ENCODE measurements at places on chromosomes 6 and 20. TPM values are rescaled to one million over a fixed set of nuclear protein-coding genes. Genes with fewer than 3 reads are reported as not detected.
A peak's percentile ranks its signal among the peaks of the same experiment; 100 is the strongest.

Gene SNAP91
- not detected for total RNA-seq

DNA sequence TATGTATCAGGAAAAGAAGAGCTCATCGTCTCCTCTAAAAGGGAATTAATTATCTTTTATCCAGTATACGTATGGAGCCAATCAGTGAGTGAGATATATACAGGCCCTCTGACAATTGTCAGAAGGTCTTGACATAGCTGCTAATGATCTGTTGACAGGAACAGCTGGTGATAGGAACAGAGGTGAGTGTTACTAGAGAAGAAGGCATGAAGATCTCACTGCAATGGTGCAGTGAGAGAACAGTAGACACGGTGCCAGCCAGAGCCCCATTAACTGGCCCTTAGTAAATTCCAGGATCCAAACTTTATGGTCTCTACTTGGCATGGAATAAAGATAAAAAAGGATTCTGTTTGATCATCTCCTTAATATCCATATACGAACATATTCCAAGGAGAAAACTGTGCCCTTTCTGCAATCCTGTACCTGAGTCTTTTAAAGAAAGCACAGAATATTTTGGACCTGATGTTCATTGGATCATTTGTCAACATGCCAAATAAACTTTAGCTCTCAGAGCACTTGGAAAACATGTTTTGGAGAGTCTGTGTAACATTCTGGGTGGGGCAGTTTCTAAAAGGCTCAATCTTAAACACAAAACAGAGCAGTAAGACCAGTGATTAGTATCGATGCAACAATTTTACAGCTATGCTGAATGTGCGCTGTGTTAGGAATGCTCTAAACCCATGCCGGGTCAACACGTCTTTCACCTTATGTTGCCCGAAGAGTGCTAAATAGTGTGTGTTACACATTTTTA, 135.8 kb upstream of the CITED2 start:
- no peak for DNase-seq

GRCh38 chr6:3888153-3888957, 39.2 kb downstream of the FAM50B start:
- peak; percentile 53 for DNase-seq

DNA sequence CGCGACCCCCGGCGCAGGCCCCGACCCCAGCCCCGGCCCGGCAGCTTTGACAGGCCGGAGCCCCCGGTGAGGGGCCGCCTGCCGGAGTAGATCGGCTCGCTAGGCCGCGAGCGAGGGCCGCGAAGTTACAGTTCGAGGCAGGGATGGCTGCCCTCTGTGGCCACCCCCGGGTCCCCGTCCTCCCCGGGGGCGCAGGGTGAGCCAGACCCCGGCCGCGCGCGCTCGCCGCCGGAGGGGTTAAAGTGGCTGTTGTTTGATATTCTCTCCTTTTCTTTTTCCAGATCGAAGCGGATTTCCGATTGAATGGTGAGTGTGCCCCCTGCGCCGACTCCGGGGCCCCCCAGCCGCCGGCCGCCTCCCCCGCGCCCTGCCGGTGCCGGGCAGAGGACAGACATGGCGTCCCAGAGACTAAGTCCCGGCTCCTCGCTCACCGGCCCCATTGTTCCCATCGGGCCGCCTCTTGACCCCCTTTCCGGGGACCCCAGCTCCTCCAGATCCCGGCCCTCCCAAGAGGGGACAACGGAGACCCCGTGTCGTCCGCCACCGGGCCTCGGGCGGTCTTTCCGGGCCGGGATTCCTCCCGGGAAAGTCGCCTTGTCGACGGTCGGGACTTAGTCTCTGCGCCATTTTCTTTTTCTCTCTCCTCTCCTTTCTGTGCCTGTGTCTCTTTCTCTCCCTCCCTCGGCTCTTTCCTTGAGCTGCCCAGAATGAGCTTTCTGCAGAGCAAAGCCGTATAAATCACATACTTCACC, 704 bp downstream of the TOP1 start:
- DNase-seq, result no peak

- DNase-seq, result no peak
Measured at GRCh38 chr6:170448317-170448716, 104.8 kb downstream of the PSMB1 start.

Gene PAK1IP1
- total RNA-seq, result 21.0 TPM

DNA sequence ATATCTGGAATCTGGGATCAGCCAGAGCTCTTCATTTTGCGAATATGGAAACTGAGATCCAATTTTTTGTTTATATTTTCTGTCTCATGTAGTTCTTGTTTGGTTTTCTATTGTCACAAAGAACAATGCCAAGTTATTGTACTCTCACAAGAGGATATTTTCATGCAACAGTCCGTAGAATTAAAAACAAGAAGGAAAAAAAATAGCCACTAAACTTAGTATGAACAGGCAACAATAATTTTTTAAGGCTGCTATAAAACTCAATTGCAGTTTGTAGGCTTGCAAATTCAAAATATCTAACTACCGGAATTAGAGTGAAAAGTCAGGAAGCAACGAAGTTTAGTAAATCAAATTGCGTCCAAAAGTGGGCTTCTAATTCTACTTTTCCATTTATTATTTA, 1.2 kb downstream of the POPDC3 start:
- no peak for DNase-seq

Gene EGFL8
- 388 TPM for total RNA-seq

GRCh38 chr20:60976913-60977312, 275.1 kb upstream of the CDH4 start:
- DNase-seq, result no peak

Gene LY6G5B
- total RNA-seq, result 7.6 TPM

DNA sequence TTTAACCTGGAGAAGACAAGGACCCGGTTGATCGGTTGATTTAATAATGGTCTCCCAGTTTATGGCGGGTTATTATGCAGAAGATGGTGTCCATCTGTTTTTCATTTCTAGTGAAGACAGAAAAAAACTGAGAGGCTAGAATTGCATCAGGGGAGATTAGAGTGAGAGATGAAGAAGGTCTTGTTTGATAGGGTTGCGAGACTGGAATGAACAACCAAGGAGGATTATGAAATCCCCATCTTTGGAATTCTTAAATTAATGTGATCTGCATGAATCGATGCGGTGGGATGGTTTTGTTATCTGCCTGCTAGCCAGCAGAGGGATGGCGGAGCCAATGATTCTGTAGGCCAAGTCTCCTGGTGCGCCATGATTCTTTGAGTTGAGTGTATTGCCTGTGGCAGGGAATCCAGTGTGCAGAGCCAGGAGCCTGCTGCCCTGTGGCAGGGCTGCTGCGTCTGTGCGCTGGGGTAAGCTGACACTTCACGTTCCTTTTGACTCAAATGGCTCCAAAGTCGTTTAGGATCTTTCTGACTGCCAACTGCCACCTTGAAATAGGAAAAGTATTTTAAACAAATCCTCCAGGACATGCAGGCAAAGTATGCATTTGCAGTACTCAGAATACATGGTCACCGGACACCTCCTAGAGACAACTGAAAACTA, 200.1 kb downstream of the CLIC5 start:
- no peak for DNase-seq

DNA sequence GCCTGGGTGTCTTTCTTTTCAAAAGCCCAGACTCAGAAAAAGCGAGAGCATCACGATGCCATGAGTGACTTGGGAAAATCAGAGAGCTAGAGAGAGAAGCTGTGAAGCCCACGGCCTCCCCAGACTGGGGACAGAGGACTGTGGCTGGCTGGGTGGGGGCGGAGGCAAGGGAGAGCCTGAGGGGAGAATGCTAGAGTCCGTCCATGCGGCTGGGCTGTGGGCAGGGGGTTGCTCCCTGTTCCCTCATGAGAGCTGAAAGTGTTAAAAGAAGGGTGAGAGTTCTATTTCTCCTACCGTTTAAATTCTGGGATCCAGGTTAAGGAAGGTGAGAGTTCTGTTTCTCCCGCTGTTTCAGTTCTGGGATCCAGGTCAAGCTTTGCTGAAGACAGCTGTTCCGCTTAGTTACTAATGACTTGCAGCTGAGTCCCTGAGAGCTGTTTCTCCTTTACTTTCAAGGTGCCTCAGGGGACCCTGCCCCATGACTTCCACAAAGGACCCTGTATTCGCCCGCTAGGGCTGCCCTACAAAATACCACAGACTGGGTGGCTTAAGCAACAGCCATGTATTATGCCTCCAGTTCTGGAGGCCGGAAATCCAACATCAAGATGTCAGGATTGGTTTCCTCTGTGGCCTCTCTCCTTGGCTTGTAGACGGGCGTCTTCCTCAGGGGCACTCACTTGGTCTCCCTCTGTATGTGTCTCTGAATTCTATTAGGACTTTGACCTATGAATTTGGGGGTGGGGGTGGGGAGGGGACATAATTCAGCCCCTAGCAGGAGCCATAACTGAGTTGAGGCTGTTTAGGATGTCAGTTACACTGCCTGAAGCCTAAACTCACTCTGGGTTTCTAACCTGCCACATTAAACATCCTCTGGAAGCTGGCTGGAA, 127.0 kb downstream of the PXDC1 start:
- no peak for DNase-seq

Gene TAF11
- total RNA-seq, result 17.1 TPM

GRCh38 chr6:164045082-164045481, 630.6 kb downstream of the QKI start:
- DNase-seq, result no peak

DNA sequence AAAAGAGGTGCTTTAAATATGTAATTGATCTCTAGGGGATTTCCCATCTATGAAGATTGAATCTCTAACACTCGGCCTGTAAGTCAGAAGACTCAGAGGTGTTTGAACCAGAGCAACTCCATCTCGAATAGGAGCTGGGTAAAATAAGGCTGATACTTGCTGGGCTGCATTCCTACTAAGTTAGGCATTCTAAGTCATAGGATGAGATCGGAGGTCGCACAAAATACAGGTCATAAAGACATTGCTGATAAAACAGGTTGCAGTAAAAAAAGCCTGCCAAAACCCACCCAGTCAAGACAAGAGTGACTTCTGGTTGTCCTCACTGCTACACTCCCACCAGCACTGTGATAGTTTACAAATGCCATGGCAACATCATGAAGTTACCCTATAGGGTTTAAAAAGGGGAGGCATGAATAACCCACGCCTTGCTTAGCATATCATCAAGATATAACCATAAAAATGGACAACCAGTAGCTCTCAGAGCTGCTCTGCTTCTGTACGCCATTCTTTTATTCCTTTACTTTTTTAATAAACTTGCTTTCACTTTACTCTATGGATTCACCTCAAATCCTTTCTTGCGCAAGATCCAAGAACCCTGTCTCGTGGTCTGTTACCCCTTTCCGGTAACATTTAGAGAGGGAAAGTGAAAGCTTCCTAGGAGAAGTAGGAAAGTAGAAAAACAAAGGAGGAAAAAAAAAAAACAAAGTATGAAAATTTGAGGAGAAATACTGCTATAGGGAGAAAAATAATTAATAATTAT, 129.7 kb upstream of the PHACTR1 start:
- no peak for DNase-seq

DNA sequence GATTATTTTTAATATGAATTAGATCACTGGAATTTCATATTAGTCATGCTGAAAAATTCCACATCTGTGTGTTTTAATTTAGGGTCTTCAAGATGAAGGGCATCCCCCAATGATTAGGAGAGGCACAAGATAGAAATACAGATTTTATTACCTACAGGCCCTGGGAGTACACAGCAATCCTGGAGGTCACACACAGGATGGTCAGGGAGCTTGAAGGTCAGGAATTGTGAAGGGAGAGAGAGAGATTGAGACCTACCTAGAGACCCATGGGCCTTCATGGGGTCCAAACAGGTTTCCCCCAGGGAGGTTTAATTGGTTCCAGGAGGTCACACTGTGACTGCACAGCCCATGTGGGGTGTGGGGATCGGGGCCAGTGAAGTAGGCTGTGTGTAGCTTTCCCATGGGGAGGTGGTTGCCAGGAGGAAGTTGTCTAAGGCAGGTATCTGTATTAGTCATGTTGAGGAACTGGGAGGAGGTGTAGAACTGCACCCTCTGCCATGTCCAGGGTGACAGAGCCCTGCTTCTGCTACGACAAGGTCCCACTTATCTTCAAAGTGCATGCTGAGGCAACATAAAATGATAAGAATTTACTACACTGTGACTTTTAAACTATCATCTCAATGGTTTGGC, 18.3 kb downstream of the SNX9 start:
- DNase-seq, result no peak

GRCh38 chr6:24078200-24078599, 47.8 kb upstream of the NRSN1 start:
- DNase-seq, result no peak

GRCh38 chr6:45420909-45421708, 43.4 kb upstream of the SUPT3H start:
- DNase-seq, result no peak

- no peak for DNase-seq
Measured at GRCh38 chr6:159682295-159682694, 10.7 kb downstream of the SOD2 start.

GRCh38 chr20:16708602-16709001, 21.2 kb upstream of the SNRPB2 start:
- no peak for DNase-seq

Gene ADGB
- total RNA-seq, result not detected

DNA sequence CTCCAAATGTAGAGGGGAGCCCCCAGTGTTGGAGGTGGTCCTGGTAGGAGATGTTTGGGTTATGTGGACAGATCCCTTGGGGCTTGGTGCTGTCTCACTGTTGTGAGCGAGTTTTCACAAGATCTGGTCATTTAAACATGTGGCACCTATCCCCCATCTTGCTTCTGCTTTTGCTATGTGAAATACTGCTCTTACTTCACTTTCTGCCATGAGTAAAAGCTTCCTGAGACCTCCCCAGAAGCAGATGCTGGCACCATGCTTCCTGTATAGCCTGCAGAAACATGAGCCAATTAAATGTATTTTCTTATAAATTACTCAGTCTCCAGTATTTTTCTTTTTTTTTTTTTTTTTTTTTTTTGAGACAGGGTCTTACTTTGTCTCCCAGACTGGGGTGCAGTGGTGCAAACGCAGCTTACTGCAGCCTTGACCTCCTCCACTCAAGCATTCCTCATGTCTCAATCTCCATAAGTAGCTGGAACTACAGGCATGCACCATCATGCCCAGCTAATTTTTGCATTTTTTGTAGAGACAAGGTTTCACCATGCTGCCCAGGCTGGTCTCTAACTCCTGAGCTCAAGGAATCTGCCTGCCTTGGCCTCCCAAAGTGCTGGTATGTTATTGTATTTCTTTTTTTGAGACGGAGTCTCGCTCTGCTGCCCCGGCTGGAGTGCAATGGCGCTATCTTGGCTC, 177.1 kb downstream of the ALDH8A1 start:
- DNase-seq, result no peak

- no peak for DNase-seq
Measured at GRCh38 chr6:47069156-47069555, 27.0 kb upstream of the ADGRF1 start.

DNA sequence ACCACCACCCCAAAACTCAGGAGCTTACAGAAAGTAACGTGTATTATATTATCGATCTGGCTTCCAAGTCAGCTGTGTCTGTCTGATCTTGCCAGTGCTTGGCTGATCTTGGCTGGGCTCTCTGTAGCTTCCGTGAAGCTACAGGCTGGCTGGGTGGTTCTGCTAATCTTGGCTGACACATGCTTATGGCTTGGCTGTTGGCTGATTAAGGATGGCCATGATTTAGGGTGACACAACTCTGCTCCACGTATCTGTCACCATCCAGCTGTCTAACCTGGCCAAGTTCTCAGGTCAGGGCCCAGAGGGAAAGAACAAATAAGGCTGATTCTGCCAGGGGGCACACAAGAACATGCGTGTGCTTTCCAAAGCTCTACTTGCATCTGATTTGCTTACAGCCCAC, 64.7 kb upstream of the PRL start:
- no peak for DNase-seq

Gene PGC
- not detected for total RNA-seq

Measured in tibial nerve (tissue), 4 donors.